ENCODE measurements at places on chromosomes 13 and 19.

GRCh38 chr13:21006141-21007005, 55.0 kb downstream of the LATS2 start:
- no peak for DNase-seq

- no peak for DNase-seq
These were observed 1.7 kb upstream of the SHISA2 start for GRCh38 chr13:26053418-26053980.

DNA sequence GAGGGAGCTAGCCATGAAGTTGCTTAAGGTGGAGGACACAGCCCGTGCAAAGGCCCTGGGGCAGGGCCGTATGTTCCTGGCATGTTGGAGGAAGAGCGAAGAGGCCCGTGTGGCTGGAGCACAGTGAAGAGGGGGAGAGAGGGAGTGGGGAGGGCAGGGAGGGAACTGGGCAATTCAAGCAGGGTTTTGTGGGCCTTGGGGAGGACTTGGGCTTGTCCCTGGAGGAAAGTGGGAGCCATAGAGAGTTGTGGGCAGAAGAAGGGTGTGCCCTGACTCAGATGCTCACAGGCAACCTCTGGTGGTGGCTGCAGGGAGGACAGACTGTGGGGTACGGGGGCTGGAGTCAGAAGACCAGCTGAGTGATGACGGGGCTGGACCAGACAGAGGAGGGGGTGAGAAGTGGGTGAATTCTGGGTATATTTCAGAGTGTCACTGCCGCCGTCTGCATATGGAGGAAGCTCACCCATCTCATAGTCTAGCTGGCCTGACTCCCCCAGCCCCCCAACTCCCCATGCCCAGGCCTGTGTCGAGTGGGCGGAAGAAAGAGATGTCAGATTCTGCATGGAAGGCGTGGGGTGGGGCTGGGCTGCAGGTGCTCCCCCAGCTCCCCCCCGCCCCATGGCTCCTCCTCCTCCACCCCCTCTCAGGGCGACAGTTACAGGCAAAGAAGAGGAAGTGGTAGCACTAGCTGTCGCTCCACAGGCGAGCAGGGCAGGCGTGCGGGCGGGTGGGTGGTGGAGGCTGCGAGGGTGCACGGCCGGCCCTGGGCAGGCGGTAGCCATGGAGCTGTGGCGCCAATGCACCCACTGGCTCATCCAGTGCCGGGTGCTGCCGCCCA, at the start of gene VAV1:
TSS of gene VAV1 (plus strand) at position 681 of the 838 bp plus-strand sequence. CDS start at position 781, 100 bp downstream.
- peak; percentile 75 for DNase-seq

DNA sequence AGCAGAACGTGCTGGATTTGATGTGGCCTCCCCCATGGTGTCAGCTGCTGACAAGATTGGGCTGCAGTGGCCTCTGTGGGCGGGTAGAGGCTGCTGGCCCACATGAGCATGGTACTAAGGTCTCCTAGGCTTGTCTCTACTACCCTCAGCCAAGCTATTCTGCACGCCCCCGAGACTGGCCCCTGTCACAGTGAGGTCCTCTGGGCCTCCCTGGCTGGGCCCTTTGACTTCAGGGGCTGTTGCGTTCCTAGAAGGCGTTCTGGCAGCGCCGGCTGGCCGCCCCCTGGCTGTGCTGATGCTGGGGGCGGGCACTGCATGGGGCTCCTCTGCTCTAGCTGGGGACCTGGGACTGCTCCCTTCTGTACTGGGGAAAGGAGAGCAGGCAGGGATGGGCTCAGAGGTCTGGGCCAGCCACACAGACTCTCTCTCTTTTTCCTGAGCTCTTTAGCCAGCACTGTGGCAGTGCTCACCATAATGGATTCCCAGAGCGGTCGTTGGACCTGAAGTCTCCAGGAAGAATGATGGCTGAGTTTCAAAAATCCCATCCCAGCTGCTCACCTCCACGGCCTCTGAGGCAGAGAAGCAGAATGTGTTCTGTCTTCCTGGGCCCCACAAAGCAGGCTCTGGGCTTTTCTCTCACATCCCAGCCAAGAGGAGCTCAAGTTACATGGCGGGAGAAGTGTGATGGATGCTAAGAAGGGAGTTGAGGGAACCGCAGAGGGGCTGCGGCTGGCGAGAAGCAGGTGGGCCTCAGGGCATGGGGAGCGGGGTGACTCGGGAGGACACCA, 32.3 kb downstream of the TSSK6 start:
- no peak for DNase-seq

GRCh38 chr19:2179095-2179494, 15.4 kb downstream of the DOT1L start:
- no peak for DNase-seq

DNA sequence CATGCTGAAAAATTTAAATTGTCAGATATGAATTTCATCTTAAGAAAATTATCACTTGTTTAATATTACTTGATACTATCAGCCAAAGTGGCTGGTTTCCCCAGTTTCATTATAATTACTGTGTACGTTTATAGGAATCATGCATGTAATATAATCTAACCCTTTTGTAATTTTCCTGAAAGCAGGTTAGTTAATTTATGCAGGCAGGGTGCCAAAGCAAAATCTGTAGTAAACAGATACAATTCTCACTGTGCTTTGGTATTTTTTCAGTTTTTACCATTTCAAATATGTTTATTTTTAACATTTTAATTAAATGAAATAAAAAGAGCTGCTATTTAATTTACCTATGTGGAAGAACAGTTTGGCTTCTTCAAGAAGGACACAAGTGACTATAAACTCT, 1227.5 kb upstream of the MIR17HG start:
- DNase-seq, result no peak

- DNase-seq, result no peak
These were observed 7.0 kb downstream of the SOX21 start for GRCh38 chr13:94705081-94706030.

DNA sequence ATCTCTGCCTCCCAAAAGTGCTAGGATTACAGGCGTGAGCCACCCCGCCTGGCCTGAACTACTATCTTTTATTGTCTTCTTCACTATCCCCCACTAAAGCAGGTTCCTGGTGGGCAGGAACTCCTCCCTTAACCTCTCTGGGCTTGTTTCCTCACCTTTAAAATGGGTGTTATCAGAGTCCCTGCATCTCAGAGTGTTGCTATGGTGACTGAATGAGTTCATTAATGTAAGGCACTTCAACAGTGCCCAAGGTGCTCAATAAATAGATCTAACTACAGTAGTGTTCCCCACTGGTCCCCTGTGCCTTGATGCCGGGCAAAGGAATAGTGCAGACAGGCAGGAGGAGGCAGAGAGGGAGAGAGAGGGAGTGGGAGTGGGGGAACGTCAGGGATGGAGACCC, 20.5 kb downstream of the CCDC97 start:
- no peak for DNase-seq

- no peak for DNase-seq
These were observed 789.1 kb downstream of the GPC5 start for GRCh38 chr13:92187378-92187989.

GRCh38 chr13:102376318-102376717, 25.5 kb downstream of the FGF14 start:
- no peak for DNase-seq
